Stimulated activated memory B cell treated with anti-CD40 and anti-IgM and Interleukin-4, amounts not matched to agents 10 μg/mL and 1 μg/mL and 100 μg/mL, for 72 hours (primary cell): ENCODE measurements at places on chromosomes 3 and 15.

- no peaks in the 10 kb centered on the region for H3K36me3 ChIP-seq
- H3K27ac ChIP-seq = no peak overlapping the region
- H3K4me3 ChIP-seq = no peak overlapping the region
- no peaks in the 10 kb centered on the region for H3K4me1 ChIP-seq
- H3K27me3 ChIP-seq = no peaks in the 10 kb centered on the region
Observed at GRCh38 chr3:64852738-64853137, 164.9 kb upstream of the ADAMTS9 start.

DNA sequence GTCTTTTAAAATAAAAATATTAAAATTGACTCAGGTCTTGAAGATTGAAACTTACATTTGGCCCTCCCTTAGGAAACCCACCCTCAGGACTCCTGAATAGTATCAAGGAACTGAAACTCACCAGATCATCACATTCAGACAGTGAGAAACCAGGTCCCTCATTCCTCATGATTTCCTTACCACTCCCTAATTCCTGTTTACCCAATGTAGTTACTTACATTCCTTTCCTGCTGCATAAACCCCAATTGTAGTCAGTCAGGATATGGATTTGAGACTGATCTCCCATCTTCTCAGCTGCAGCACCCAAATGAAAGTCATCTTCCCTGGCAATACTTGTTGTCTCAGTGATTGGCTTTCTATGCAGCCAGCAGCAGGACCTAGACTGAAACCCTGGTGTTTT lies 8.6 kb downstream of the ATP13A4 start:
- H3K27ac ChIP-seq = no peak overlapping the region
- peaks cover 10% of the 10 kb centered on the region for H3K27me3 ChIP-seq
- no peaks in the 10 kb centered on the region for H3K4me1 ChIP-seq

DNA sequence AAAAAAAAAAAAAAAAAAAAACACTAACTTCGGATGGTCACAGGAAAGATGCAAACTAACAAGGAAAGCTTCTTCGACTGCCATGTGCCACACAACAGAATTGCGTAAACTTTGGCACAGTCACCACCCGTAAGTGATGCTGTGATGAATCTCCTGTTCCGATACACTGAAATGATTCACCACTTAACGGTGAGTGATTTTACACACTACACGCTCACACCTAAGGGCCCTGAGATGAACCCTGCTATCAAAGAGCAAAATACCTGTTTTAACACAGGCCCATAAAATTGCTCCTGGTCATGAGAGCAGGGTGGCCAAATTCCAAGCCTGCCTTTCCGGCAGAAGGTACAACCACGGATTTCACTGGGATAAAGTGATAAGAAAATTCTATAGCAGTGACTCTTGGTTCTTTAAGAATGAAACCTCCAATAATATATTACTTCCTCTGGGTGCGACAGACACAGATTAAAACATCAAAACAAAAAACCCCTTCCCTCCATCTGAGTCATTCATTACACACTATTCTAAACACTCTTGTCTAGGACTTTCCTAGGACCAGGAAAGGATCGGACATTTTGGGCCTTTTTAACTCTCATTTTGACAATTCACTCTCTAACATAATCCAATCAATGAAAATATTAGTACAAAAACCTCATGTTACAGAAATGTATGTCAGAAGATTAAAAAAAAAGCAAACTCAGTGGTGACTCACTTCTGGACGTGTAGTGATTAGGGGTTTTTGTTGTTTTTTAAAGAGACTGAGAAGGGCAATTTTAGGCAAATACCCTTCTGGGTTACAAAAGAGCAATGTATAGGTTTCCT lies 28.3 kb downstream of the LRIG1 start:
- H3K4me1 ChIP-seq = peaks cover 36% of the 10 kb centered on the region
- ATAC-seq = peak; percentile 91
- H3K27ac ChIP-seq = peak overlapping the region; percentile 75
- peaks cover 23% of the 10 kb centered on the region for H3K27me3 ChIP-seq

- H3K4me1 ChIP-seq = no peaks in the 10 kb centered on the region
- no peak for ATAC-seq
- peaks cover 66% of the 10 kb centered on the region for H3K27me3 ChIP-seq
- no peak overlapping the region for H3K4me3 ChIP-seq
- no peaks in the 10 kb centered on the region for H3K36me3 ChIP-seq
- H3K27ac ChIP-seq = no peak overlapping the region
Observed at GRCh38 chr3:13700362-13700761, 151.4 kb downstream of the FBLN2 start.

DNA sequence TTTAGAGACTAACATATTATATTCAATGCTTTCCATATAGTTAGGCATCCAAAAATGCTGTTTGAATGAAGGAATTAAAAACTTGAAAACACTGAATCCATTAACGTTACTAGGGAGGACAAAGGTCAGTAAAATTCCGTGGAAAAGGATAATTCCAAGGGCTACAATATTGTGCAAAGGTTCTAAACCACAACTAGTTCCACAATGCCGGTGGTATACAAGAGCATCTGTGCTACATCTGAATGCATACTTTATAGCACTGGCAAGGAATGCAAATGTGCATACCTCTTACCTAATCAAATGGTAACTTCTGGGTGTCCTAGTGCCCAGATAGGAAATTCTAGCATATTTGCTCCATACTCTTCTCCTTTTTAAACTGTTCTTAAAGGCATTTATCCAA lies 2.2 kb downstream of the ICE2 start:
- H3K36me3 ChIP-seq = peaks cover 16% of the 10 kb centered on the region
- no peak for ATAC-seq
- no peak overlapping the region for H3K27ac ChIP-seq
- no peak overlapping the region for H3K4me3 ChIP-seq

- no peak overlapping the region for H3K4me3 ChIP-seq
- H3K4me1 ChIP-seq = peaks cover 27% of the 10 kb centered on the region
- no peaks in the 10 kb centered on the region for H3K27me3 ChIP-seq
- peaks cover 18% of the 10 kb centered on the region for H3K36me3 ChIP-seq
Observed at GRCh38 chr15:65177901-65178300, 7.2 kb downstream of the CLPX start.

- H3K27ac ChIP-seq = no peak overlapping the region
- ATAC-seq = no peak
- H3K4me3 ChIP-seq = peak overlapping the region; percentile 42
- H3K4me1 ChIP-seq = peaks cover 72% of the 10 kb centered on the region
Observed at GRCh38 chr3:197953325-197953724, 3.3 kb downstream of the RPL35A start.

DNA sequence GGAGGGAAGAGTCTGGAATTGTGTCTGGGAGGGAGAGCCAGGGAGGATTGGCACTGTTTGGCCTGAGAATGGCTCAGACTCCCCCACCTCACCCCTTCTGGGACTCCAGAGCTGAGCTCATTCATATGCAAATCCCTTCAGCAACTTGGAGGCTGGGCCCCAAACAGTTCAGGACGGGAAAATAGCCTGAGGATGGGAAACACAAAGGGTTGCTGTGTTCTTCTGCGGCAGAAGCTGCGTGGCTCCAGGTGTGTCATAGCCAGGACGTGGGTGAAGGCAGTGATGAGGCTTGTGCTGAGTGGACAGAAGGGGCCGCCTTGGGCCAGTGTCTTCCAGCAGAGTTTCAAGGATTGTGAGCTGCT lies 16.6 kb downstream of the MASP1 start:
- H3K27me3 ChIP-seq = peaks cover 19% of the 10 kb centered on the region
- no peak overlapping the region for H3K4me3 ChIP-seq
- H3K4me1 ChIP-seq = no peaks in the 10 kb centered on the region
- ATAC-seq = no peak
- H3K36me3 ChIP-seq = peaks cover 4% of the 10 kb centered on the region

DNA sequence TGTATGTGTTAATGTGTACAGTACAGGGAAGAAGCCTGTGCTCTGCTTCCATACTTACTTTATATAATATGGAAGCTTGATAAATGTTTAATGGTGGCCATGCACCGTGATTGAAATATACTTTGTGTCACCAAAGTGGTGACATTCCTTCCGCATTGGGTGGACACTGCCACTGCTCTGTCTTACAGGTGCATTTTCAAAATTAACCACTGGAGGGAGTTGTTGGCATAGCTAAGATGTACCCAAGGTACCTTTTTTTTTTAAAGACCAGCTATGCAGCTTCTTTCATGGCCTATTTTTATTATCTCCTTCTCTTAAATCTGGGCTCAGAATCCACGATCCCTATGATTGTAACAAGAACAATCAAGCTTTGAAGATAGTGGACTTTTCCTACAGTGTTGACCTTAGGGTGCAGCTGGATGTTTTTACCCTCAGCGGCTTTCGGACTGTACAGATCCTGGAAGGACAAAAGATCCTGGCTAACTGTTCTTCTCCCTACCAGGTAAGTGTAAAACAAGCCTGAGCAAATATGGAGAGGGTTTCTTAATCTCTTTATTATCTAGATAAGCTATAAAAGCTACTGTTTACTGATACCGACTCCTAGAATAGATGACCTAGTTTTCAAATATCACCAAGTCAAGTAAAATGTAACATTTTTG lies 21.6 kb upstream of the PAK6 start:
- H3K4me3 ChIP-seq = no peak overlapping the region
- no peak overlapping the region for H3K27ac ChIP-seq
- peak; percentile 87 for ATAC-seq
- H3K27me3 ChIP-seq = no peaks in the 10 kb centered on the region
- no peaks in the 10 kb centered on the region for H3K4me1 ChIP-seq

DNA sequence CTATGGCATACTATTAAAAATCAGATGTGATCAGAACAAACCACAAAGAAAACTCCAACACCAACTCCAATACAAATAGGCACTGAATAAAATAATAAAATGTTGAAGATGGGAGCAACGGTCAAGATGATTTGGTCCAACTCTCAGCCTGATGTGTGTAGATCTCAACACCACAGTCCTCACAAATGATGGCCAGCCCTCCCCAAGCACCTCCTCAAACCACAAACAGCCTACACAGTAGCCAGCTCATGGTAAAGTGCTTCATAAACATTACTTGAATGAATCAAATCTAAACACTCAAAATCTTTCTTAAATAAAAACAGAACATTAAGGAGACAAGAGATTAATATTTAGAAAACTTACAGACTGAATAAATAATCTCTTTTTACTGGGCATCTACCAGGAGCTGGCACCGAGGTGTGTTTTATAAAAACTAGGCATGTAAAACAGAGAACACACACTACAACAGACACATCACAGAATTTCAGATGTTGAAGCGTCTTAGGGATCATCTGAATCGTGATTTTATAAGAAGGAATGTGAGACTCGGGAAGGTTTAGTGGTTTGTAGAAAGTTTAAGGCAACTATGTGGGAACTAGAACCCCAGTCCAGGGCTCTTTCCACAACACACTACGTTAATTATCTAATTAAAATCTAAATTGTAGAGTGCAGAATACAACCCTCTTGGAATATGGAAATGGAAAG lies 102.4 kb downstream of the MYLK start:
- peaks cover 18% of the 10 kb centered on the region for H3K27me3 ChIP-seq
- no peak for ATAC-seq
- H3K4me1 ChIP-seq = no peaks in the 10 kb centered on the region

GRCh38 chr3:89306540-89306939 lies 199.1 kb downstream of the EPHA3 start:
- H3K27ac ChIP-seq = no peak overlapping the region
- ATAC-seq = no peak
- no peaks in the 10 kb centered on the region for H3K27me3 ChIP-seq
- no peaks in the 10 kb centered on the region for H3K36me3 ChIP-seq
- H3K4me1 ChIP-seq = no peaks in the 10 kb centered on the region
- no peak overlapping the region for H3K4me3 ChIP-seq

GRCh38 chr15:93716615-93717231 lies 514.6 kb upstream of the MCTP2 start:
- ATAC-seq = no peak
- no peaks in the 10 kb centered on the region for H3K36me3 ChIP-seq
- no peaks in the 10 kb centered on the region for H3K4me1 ChIP-seq
- H3K4me3 ChIP-seq = no peak overlapping the region
- no peaks in the 10 kb centered on the region for H3K27me3 ChIP-seq
